ENCODE measurements at places on chromosomes 12 and 14. TPM values are rescaled to one million over a fixed set of nuclear protein-coding genes. Genes with fewer than 3 reads are reported as not detected.
A peak's percentile ranks its signal among the peaks of the same experiment; 100 is the strongest.

Gene BEST3
- not detected for total RNA-seq

Gene TRPV4
- total RNA-seq, result 0.51 TPM

GRCh38 chr12:108307006-108307405 lies 32.1 kb downstream of the CMKLR1 start:
- DNase-seq, result peak; percentile 54
- no peaks in the 10 kb centered on the region for H3K27me3 ChIP-seq
- no peak overlapping the region for H3K27ac ChIP-seq
- peaks cover 6% of the 10 kb centered on the region for H3K4me1 ChIP-seq

Gene ITGB7
- total RNA-seq, result 0.50 TPM

Gene WBP11
- 10.6 TPM for total RNA-seq

DNA sequence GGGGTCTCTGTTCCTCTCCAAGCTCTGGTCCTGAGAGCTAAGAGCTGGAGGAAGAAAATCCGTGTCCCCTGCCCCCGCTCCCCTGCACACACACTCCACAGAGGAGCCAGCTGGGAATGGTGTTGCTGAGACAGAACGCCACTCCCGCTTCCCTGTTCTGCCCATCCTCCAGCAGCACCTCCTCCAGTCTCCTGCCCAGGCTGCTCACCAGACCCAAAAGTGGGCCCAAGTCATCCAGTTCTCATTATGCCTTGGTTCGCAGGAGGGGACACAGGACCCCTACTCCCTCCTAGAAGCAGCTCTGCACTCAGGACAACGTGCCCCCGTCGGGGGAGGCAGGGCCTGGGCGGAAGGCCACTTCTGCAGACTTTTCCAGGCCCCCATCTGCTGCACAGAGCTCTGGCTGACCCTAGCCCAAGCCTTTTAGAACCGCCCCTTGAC lies 830 bp upstream of the TRMT61A start:
- DNase-seq, result peak; percentile 39
- peak overlapping the region; percentile 87 for H3K27ac ChIP-seq
- peaks cover 15% of the 10 kb centered on the region for H3K4me1 ChIP-seq

GRCh38 chr12:67057072-67057471 lies 212.1 kb upstream of the CAND1 start:
- no peaks in the 10 kb centered on the region for H3K4me1 ChIP-seq
- H3K27ac ChIP-seq, result no peak overlapping the region
- DNase-seq, result no peak
- no peaks in the 10 kb centered on the region for H3K36me3 ChIP-seq

- no peak overlapping the region for H3K27ac ChIP-seq
- no peaks in the 10 kb centered on the region for H3K27me3 ChIP-seq
- DNase-seq, result no peak
- no peaks in the 10 kb centered on the region for H3K36me3 ChIP-seq
- no peak overlapping the region for H3K4me3 ChIP-seq
These were observed 297.5 kb upstream of the SOX5 start for GRCh38 chr12:24246934-24247333.

- H3K36me3 ChIP-seq, result no peaks in the 10 kb centered on the region
- no peak overlapping the region for H3K4me3 ChIP-seq
- no peaks in the 10 kb centered on the region for H3K27me3 ChIP-seq
These were observed 10.9 kb upstream of the PIK3C2G start for GRCh38 chr12:18250313-18250916.

Gene KRT6C
- not detected for total RNA-seq

DNA sequence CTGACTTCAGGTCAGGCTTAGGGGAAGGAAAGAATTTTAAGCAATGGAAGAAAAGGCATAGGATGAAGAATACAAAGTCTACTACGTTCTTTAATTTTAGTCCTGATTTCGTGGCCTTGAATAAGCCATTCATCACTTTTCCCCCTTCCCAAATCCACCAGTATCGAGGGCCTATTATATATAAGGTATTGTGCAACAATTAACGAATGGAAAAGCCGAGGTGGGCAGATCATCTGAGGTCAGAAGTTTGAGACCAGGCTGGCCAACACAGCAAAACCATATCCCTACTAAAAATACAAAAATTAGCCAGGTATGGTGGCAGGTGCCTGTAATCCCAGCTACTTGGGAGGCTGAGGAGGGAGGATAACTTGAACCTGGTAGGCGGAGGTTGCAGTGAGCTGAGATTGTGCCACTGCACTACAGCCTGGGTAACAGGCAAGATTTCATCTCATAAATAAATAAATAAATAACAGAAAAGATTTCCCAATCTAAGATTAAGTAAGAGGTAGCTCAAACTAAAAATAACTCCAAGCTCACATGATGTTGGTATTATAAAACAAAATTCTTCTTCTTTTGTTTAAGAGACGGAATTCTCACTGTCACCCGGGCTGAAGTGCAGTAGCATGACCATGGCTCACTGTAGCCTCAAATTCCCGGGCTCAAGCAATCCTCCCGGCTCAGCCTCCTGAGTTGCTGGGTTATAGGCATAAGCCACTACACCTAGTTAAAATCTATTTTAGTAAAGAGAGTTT lies 58.3 kb upstream of the NR2C1 start:
- no peak overlapping the region for H3K27ac ChIP-seq
- H3K4me1 ChIP-seq, result no peaks in the 10 kb centered on the region
- no peaks in the 10 kb centered on the region for H3K36me3 ChIP-seq

DNA sequence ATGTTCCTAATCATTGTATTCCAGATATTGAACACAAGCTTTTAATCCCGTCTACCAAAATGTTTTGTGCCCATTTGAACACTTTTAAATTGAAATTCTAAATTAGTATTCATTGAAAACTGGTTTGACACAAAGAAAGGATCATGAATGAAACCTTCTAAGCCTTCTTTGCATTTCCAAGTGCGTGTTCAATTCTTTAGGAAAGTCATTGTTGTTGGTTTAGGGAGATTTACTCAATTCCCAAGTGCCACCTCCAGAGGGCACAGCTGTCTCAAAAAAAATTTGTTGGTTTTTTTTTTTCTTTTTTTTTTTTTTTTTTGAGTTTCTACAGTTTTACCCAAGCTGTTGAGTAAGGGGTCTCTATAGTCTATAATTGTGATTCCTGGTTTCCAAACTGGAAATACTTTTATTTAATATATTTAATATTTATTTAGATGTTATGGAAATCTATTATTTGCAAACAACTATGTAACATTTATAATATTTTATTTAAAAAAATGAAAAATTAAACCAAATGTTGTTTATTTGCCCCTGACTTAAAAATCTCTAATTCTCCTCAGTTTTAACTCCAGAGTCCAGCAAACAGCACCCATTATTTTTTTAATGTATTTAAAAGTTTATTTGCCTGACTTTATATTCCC lies 79.9 kb downstream of the NEDD1 start:
- peaks cover 5% of the 10 kb centered on the region for H3K27me3 ChIP-seq
- H3K36me3 ChIP-seq, result no peaks in the 10 kb centered on the region
- DNase-seq, result peak; percentile 39
- no peaks in the 10 kb centered on the region for H3K4me1 ChIP-seq

DNA sequence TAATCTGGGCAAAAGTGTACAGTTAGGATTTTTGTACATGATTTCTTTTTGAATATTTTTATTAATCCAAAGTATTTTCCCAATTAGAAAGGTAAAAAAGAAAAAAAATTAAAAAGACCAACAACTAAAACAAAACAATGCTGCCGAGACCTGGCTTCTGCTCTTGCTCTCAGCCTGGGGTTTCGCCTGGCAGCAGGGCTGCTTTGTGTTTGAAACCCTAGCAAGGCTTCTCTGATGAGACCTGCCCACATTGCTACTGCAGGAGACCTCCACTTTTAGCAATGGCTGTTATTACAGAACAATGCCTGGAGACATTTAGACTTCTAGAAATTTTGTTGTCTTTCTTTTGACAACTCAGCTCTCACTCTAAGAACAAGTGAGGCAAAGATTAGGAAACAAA lies 1153.0 kb upstream of the TMEM132C start:
- no peak overlapping the region for H3K27ac ChIP-seq
- no peak overlapping the region for H3K4me3 ChIP-seq
- no peaks in the 10 kb centered on the region for H3K27me3 ChIP-seq
- no peak for DNase-seq
- no peaks in the 10 kb centered on the region for H3K4me1 ChIP-seq
- no peaks in the 10 kb centered on the region for H3K36me3 ChIP-seq

Gene PLD4
- total RNA-seq, result 0.17 TPM

- no peaks in the 10 kb centered on the region for H3K27me3 ChIP-seq
- DNase-seq, result no peak
- H3K4me1 ChIP-seq, result no peaks in the 10 kb centered on the region
- no peak overlapping the region for H3K4me3 ChIP-seq
These were observed 5.8 kb downstream of the PPP1R12A start for GRCh38 chr12:79929065-79929464.

GRCh38 chr12:124507188-124508109 lies 60.0 kb downstream of the NCOR2 start:
- H3K4me1 ChIP-seq, result peaks cover 30% of the 10 kb centered on the region
- no peaks in the 10 kb centered on the region for H3K36me3 ChIP-seq
- DNase-seq, result peak; percentile 59

- no peak for DNase-seq
- H3K36me3 ChIP-seq, result no peaks in the 10 kb centered on the region
These were observed 41.4 kb downstream of the NOC4L start for GRCh38 chr12:132185705-132186104.

GRCh38 chr14:64868379-64868778 lies 11.3 kb downstream of the SPTB start:
- DNase-seq, result no peak
- H3K36me3 ChIP-seq, result no peaks in the 10 kb centered on the region

Gene CLEC4C
- not detected for total RNA-seq

- no peak overlapping the region for H3K27ac ChIP-seq
- H3K27me3 ChIP-seq, result no peaks in the 10 kb centered on the region
- H3K4me1 ChIP-seq, result no peaks in the 10 kb centered on the region
- no peaks in the 10 kb centered on the region for H3K36me3 ChIP-seq
- DNase-seq, result no peak
These were observed 9.1 kb upstream of the RESF1 start for GRCh38 chr12:31950088-31950487.

GRCh38 chr14:79337761-79338160 lies 873.5 kb downstream of the DIO2 start:
- H3K27me3 ChIP-seq, result no peaks in the 10 kb centered on the region
- H3K27ac ChIP-seq, result no peak overlapping the region
- H3K4me3 ChIP-seq, result no peak overlapping the region
- no peaks in the 10 kb centered on the region for H3K4me1 ChIP-seq
- no peaks in the 10 kb centered on the region for H3K36me3 ChIP-seq
